Naive thymus-derived CD8-positive, alpha-beta T cell (primary cell): ENCODE measurements at places on chromosomes 1 and 21. TPM values are rescaled to one million over a fixed set of nuclear protein-coding genes. Genes with fewer than 3 reads are reported as not detected.

The NR1I3 gene
- total RNA-seq = not detected

The NID1 gene
- 0.08 TPM for total RNA-seq

The KANK4 gene
- not detected for total RNA-seq

- no peak overlapping the region for H3K4me3 ChIP-seq
- H3K4me1 ChIP-seq = peaks cover 16% of the 10 kb centered on the region
- no peak overlapping the region for H3K27ac ChIP-seq
- H3K36me3 ChIP-seq = no peaks in the 10 kb centered on the region
- DNase-seq = no peak
Measured at GRCh38 chr21:33396951-33397350, 6.3 kb upstream of the IFNGR2 start.

DNA sequence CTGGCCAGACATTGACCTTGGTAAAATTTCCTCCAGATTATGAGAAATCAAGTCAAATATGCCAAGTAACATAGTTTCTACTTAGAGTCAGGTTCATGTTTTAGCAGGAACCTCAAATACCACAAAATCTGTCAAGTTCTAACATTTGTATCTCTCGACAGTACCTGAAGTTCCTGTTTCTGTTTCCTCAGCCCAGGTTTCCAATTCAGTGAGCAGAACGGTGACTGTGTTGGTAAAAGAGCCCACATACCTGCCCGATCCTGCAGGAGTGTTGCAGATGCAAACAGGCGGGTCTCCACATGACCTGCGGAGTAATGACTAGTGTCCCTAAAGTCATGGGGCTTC, 57.9 kb upstream of the LGALS8 start:
- peak overlapping the region; percentile 12 for H3K27ac ChIP-seq
- H3K4me3 ChIP-seq = peak overlapping the region; percentile 64
- peaks cover 2% of the 10 kb centered on the region for H3K36me3 ChIP-seq
- peaks cover 22% of the 10 kb centered on the region for H3K4me1 ChIP-seq

- peaks cover 20% of the 10 kb centered on the region for H3K4me1 ChIP-seq
- no peaks in the 10 kb centered on the region for H3K36me3 ChIP-seq
- peak overlapping the region; percentile 99 for H3K4me3 ChIP-seq
- H3K27me3 ChIP-seq = no peaks in the 10 kb centered on the region
- H3K27ac ChIP-seq = peak overlapping the region; percentile 98
Measured at GRCh38 chr1:26234644-26235370, 807 bp downstream of the CEP85 start.

DNA sequence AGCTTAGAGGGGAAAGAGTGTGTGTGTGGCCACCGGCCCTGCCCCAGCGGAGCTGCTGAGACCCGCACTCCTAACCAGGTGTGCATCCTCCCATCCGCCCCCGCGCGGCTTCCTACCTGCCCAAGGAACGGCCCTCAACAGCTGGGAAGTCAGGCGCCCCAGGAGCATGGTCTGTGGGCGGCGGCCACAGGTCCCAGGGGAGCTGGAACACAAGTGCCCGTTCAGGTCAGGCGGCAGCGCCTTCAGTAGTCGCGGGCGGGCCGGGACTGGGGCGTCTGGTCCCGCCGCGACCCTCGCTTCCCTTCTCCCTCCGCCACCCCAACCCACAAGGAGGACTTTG, 448 bp downstream of the AURKAIP1 start:
- no peaks in the 10 kb centered on the region for H3K27me3 ChIP-seq
- peak overlapping the region; percentile 77 for H3K4me3 ChIP-seq
- H3K4me1 ChIP-seq = peaks cover 44% of the 10 kb centered on the region
- peak overlapping the region; percentile 93 for H3K27ac ChIP-seq
- H3K36me3 ChIP-seq = no peaks in the 10 kb centered on the region
